Right renal cortex interstitium (tissue), 3 donors: ENCODE measurements at places on chromosomes 7 and 10.
A peak's percentile ranks its signal among the peaks of the same experiment; 100 is the strongest.

DNA sequence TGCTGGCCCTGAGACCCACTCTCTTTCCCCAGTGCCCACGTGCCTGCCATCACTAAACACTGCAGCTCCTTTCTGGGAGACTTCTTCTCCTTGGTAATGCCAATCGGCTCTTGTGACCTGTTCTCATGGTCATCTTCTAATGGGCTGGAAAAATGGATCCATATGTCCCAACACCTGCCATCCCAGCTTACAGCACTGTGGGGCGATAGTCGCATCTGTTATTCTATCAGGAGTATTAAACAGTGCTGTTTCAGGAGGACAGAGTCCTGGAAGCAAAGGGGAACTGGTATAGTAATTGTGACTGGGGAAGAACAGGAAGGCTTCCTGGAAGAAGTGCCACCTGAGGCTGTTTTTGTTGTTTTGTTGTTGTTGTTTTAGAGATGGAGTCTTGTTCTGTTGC lies 411.2 kb downstream of the GLRX3 start:
- DNase-seq: no peak

GRCh38 chr10:71873582-71874211 lies 22.6 kb upstream of the PSAP start:
- DNase-seq: no peak

- peak; percentile 31 for DNase-seq
Observed at GRCh38 chr7:83410989-83411591, 237.8 kb downstream of the SEMA3E start.

- no peak for DNase-seq
Observed at GRCh38 chr10:16909271-16909767, 92.1 kb upstream of the RSU1 start.

DNA sequence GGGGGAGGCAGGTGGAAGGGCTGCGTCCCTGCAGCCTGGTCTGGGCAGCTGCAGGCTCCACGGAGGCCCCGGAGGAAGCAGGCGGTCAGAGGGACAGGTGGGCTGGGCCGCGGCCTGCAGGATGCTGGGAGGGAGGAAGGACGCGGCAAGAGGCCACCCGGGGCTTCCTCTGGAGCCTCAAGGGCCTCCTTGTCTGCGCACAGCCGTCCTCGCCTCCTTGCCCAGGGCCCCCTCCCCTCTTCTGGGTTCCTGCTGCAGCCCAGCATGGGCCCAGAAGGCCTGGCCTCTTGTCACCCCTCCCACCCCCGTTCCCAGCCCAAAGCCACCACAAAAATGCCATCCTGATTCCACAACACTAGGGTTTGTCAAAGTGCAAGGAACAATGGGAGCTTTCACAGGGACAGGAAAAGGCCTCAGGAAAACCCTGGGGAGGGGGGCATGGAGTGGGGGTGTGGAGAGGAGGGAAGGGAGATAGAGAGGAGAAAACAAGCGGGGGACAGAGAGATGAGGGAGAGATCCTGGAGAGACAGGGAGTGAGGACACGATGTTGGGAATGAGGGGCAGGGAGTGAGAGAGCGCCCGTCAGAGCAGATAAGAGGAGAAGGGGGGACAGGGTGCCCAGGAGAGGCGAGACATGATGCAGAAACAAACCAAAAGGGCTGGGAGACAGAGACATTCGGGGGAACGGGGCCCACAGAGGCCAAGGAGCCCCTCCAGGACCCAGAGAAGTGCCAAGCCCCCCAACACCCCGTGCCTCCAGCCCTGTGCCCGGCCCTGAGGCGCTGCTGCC lies 41.8 kb downstream of the ZCCHC24 start:
- DNase-seq: no peak

GRCh38 chr10:89120931-89121763 lies 86.0 kb downstream of the CH25H start:
- DNase-seq: no peak

- DNase-seq: no peak
Observed at GRCh38 chr7:81462672-81463071, 307.2 kb downstream of the HGF start.

GRCh38 chr7:143073556-143073955 lies 21.4 kb downstream of the OR6V1 start:
- DNase-seq: no peak

DNA sequence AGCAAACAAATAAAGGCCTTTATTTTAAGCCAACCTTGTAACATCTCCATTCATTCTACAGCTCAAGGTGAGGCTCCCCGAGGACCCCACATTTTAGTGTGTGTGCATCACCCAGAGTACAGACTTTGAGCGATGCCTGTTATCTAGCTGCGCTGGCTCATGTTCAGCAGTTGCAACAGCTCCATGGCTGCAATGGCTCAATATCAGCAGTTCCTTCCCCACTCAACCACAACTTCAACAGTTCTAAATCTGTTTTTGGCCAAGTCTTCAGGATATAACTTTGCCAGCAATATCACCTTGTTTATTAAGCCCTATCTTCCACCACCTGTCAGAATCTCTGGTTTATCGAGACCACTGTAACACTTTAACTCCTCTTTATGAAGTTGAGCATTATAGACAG lies 95.8 kb downstream of the WNT2 start:
- no peak for DNase-seq

DNA sequence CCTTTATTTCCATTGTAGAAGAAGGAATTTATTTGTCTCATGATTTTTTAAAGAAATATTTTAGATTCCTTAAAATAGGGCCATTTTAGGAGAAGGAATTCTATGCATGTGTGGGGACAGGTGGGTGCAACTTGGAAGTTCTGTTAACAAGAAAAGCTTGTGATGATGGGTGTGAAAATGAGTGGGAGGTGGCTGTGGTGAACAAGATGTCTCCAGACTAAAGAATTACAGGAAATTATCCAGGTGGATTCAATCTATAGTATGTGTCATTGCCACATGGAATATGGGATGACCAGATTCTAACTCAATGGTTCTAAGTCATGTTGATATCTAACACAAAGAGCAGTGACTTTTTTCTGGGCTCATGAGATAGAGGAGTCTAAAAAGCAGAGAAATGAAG lies 229.6 kb upstream of the IGFBP3 start:
- DNase-seq: no peak

- DNase-seq: no peak
Observed at GRCh38 chr7:139230484-139230773, 608 bp upstream of the UBN2 start.

GRCh38 chr10:47440207-47440606 lies 43.7 kb downstream of the ANXA8 start:
- no peak for DNase-seq

- no peak for DNase-seq
Observed at GRCh38 chr7:47937065-47937687, 11.1 kb downstream of the PKD1L1 start.

- no peak for DNase-seq
Observed at GRCh38 chr7:118005026-118005425, 131.8 kb upstream of the CTTNBP2 start.

DNA sequence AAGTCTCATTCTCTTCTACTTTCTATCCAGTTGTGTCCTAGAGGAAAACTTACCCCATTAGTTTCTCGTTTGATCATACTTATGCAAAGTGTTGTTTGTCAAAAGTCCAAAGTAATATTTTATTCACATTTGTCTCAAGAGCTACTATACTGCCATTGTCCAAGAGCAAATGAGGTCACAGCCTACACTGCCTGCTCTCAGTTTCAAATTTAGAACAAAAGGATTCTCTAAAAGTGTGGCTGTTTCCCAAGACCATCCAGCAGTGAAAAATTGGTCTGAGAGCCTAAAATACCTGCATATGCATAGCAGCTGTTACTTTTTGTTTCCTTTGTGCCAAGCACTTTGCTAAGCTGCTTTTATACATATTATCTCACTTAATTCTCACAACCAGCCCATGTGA lies 439.5 kb upstream of the NFE2L3 start:
- DNase-seq: no peak

DNA sequence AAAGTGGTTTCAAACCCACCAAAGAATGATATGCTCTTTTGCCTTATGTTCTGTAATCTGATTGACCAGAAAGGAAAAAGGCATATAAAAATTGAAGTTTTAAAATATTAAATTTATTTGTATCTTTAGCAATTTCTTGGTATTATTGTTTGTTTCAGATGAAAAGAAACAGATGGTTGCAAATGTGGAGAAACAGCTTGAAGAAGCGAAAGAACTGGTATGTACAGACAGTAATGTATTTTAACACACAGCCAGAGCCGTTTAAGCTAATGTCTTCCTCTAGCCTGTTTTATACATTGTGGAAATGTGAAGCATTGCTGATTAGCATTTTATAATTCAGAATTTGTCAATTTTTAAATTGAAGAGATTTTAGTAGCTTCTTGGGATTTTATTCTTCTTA lies 13.4 kb downstream of the VTI1A start:
- DNase-seq: no peak

- DNase-seq: no peak
Observed at GRCh38 chr10:102393411-102394078, 2.0 kb upstream of the NFKB2 start.

DNA sequence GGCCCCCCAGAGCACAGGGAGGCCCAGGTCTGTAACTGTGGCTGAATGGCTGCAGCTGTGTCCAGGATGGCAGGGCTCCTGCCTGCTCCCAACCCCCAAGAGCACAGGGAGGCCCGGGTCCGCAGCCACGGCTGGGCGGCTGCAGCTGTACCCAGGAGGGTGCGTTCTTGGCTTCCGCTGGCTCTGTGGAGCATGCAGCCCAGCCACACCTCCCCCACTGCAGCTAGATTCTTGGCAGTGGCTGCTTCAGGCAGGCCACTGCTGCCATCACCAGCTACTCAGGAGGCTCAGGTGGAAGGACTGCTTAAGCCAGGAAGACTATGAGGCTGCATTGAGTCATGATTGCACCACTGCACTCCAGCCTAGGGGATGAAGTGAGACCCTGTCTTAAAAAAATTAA lies 27.9 kb downstream of the C7orf25 start:
- DNase-seq: no peak

DNA sequence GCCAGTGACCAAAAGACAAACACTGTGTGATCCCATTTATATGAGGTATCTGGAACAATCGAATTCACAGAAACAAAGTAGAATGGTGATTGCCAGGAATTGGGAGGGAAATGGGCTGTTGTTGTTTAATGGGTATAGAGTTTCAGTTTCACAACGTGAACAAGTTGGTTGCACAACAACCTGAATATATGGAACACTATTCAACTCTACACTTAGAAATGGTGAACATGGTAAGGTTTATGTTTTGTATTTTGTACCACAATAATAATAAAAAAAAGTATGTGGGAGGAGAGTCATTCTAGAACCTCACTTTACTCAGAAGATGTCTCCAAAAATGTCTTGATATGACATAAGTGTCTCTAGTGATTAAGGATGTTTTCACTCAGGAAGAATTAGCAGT lies 85.2 kb upstream of the SGCE start:
- no peak for DNase-seq

GRCh38 chr10:23453465-23453864 lies 14.6 kb downstream of the OTUD1 start:
- DNase-seq: no peak

GRCh38 chr10:72186258-72186981 lies 29.4 kb upstream of the ANAPC16 start:
- DNase-seq: no peak

DNA sequence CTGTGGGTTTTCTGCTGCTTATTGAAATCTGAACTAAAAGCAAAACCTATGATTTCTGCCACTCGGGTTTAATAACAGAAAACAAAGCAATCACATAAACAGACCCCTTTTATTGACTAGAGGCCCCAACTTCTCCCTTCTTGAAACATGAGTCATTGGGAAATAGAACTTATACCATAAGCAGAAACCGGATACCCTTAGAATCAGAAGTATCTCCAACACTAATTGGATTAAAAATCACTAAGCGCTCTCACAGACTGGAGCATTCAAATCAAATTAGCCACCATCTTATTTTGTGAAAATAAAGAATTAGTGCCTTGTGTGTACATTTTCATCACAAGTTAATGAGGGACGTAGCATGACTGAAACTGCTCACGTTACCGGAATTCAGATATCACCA lies 206.9 kb downstream of the WDR11 start:
- no peak for DNase-seq

GRCh38 chr7:24717694-24718320 lies 39.5 kb downstream of the GSDME start:
- DNase-seq: no peak

- DNase-seq: no peak
Observed at GRCh38 chr10:8639486-8640185, 585.1 kb downstream of the GATA3 start.

DNA sequence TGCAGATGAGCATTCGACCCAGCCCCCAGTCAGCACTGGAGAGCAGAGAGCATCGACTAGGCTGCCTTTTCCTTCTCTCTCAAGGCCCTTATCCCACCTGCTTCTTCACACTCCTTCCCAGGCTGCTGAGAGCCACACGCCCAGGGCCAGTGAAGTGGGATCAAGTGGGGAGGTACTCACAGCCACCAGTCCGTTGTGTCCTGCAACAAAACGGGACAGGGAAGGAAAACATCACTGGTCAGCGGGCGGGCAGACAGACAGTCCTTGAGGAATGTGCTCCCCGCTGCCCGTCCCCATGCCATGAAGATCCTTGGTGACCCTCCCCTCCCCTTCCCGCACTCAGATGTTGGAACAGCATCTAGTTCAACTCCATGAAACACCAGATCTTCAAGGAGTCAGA lies 4.2 kb downstream of the PYROXD2 start:
- no peak for DNase-seq

GRCh38 chr10:29804025-29804852 lies 169.5 kb upstream of the SVIL start:
- no peak for DNase-seq

DNA sequence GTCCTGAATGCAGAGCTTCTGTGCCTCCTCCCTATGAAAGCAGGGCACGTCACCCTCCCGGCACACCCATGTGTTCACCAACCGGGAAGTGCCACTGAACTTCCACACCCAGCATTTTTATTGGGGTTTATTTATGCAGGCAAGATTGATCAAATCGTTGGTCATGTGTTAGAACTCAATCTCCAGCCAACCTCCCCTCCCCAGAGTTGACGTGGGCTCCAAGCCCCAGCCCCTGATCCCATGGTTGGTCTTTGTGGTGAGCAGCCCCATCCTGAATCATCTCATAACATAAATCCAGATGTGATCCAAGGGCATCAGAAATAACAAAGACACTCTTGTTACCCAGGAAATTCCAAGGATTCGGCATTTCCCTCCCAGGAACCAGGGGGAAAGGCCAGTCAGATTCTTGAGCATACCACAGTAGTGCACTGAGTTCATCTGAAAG lies 151.2 kb downstream of the TPST1 start:
- DNase-seq: no peak

DNA sequence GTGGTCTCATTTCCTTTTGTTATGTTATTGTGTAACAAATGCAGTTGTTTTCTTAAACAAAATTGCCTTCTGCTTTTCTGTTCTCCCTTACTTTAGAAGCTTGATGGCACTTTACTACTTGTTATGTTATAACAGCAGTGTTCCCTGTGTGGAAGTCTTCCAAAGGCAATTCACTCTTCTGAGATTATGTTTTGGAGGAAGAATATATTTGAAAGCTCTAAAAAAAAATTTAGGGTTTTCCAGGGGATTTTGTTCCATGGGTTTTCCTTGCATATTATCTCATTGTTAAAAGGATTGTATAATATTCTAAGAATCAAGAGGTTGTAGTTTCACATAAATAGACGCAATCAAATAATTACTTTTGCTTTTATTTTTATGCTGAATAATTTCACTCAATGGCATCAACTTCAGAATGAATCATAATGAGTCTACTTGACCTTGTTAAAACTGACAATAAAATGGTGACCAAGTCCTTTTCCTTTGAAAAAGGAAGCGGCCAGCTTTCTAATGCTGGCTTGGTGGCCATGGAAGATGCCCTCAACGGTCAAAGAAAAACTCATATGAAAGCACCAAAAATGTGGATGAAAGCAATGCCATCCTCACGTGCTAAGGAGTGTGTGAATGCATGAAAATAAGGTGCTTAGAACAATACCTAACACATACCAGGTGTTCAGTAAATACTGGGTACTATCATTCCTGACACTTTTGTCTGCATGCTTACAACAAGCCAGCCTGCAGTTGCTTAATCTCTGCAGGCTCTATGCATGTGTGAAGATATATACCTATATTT lies 92.4 kb upstream of the KLF6 start:
- no peak for DNase-seq
